ENCODE measurements at places on chromosomes 5 and 9.

DNA sequence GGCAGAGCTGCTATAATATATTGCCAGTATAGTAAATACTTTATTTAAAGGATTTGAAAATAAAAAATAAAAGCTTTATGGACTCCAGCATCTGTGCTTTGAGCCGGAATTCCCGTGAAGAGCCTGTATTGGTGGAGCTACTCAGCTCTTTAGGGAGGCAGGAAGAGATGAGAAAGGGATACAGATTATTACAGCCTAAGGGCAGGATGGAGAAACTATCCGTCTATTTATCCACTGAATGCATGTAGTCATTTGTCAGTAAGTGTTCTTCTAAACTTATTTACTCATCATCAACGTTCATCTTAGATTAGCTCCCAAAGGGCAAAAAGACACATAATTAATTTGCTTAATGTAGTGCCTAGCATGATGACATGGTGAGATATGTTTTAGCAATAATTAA, 48.4 kb downstream of the SLC1A1 start:
- no peaks in the 10 kb centered on the region for H3K36me3 ChIP-seq
- peaks cover 4% of the 10 kb centered on the region for H3K4me1 ChIP-seq
- DNase-seq, result no peak
- H3K27ac ChIP-seq, result no peak overlapping the region

- no peaks in the 10 kb centered on the region for H3K36me3 ChIP-seq
- no peak overlapping the region for H3K4me3 ChIP-seq
- H3K4me1 ChIP-seq, result peaks cover 20% of the 10 kb centered on the region
- peaks cover 51% of the 10 kb centered on the region for H3K27me3 ChIP-seq
- no peak overlapping the region for H3K27ac ChIP-seq
- DNase-seq, result no peak
Measured at GRCh38 chr9:88837731-88838130, 153.5 kb upstream of the S1PR3 start.

DNA sequence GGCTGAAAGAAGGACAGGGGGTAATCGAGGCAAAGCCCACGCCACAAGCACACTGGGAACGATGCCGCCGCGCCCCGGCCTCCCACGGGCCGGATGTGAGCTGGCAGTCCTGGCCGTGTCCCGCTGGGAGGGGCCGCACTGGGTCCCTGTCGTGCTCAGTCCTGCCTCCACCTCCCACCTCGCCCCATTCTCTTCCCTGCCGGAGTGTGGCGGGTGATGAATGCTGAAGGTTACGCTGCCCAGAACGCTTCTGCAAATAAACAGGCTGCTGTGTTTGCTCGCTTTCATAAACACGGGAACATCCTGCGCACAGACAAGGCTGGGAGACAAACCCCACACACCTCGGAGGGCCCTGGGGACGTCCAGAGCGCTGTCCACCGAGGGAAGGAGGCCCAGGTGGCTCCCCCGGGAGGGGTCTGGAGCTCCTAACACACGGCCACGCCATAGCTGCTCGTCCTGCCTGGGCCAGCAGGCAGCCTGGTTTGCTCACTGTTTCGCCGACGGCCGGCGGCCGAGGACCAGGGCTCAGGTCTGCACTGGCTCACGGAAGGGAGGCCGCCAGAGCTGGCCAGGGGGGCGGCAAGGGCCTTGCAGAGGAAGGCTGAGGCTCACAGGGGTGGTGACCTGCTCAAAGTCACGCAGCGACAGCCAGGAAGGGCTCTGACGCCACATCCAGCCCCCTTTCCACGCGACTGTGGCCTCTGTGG, 2.3 kb downstream of the DNLZ start:
- H3K4me3 ChIP-seq, result no peak overlapping the region
- no peak overlapping the region for H3K27ac ChIP-seq
- H3K36me3 ChIP-seq, result no peaks in the 10 kb centered on the region
- H3K4me1 ChIP-seq, result peaks cover 9% of the 10 kb centered on the region
- H3K27me3 ChIP-seq, result no peaks in the 10 kb centered on the region

DNA sequence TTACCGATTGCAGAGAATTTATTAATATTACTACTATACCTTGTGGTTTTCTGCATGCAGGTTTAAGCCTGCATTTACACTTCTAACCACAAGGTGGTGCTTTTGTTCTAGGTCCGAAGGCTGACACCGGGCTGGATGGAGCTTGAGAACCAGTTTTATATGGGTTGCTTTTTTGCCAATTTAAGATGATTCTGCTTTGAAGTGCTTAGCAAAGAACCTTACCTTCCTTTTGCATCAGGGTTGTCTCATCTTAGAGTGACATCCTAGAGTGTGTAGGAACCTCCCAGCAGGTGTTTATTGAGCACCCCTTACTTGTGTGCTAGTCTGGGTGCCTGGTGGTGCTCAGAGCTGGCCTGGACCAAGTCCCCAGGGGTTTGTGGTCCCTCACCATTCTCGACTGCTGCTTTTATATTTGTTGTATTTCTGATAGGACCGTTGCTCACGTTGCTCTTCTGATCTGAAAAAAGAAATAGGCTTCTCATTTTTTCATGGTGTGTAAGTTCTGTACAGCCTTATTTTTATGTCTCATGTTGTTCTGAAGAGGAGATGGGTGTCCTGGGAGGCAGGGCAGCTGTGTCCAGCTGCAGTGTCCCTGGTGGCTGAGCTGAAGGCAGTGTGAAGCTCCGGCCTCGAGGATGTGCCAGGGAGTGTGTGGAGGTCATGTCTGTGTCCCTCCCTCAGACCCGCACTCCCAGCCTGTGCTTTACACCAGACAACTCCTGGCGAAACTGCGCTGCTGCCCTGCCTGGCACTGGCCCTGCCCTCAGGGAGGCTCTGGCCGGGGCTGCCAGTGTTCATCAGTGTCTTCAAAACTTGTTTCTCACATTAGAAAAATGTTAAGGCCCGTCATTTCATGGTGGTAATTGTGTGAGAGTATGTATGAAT, 54.3 kb downstream of the EHMT1 start:
- DNase-seq, result peak; percentile 46
- H3K36me3 ChIP-seq, result peaks cover 8% of the 10 kb centered on the region
- no peak overlapping the region for H3K4me3 ChIP-seq
- no peaks in the 10 kb centered on the region for H3K27me3 ChIP-seq
- H3K27ac ChIP-seq, result peak overlapping the region; percentile 28

DNA sequence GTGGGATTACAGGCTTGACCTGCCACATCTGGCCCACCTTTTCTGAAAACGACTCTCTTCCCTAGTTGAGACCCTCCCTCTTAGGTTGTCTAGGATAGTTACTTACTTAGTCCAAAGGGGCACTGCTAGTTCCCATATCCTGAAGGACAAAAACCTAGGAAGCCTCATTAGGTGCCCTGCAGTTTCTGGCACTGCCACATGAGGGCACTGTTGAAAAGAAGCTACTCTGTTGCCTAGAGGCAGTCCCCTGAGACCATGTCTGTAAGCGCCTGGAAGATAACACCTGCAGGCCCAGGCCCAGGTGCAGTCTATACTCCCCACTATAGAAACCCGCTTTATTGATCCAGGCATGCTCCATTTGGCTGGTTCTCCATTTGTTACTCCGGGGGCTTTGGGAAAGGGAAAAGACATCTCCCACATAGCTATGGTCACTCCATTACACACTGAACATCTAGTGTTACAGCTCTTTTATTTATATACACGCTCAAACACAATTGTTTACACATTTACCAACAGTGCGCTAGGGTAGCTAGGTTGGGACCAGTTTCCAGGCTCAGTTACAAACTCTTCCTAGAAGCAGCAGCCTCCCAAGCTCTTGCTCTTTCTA, 73.4 kb upstream of the PPARGC1B start:
- no peaks in the 10 kb centered on the region for H3K4me1 ChIP-seq
- H3K27ac ChIP-seq, result no peak overlapping the region
- H3K4me3 ChIP-seq, result peak overlapping the region; percentile 16
- H3K27me3 ChIP-seq, result peaks cover 6% of the 10 kb centered on the region

- no peak overlapping the region for H3K27ac ChIP-seq
- peak; percentile 28 for DNase-seq
Measured at GRCh38 chr5:38994324-38994927, 79.8 kb downstream of the RICTOR start.

DNA sequence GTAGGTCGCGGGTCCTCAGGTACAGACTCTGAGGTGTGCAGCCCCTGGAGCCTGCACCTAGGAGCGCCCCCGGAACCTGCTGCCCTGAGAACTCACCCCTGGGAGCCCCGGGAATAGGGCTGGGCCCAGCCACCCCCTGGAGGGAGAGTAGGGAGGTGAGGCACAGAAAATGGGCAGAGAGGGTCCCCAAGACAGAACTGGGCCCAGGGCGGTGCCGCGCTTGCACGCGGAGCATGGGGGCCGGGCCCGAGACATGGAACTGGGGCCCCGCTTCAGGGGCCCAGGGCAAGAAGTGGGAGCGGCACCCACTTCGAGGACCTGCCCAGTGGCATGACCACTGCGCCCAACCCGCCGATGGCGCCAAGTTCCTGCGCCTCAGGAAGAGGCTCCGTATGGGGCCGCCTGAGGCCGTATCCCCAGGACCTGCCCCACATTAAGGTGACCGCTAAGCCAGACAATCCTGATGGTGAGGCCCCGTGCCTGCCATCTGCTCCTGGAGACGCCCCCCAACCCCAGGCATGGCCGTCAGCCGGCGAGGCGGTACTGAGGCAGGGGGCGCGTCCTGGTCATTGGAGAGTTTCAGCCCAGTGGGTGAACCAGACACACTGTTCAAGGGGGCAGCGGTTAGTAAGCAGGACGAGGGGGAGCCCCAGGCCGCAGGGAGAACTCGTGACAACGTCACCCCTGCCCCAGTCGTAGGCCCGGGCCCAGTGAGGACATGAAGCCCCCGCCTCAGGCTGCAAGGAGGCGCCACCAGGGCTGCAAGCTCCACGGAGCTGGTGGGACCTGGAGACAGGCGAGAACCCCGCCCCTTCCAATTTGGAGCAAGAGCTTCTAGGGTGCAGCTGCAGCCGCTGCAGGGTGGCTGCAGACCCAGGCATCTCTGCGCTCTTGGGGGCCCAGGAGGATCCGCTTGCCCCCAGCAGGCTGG, 89.5 kb upstream of the PUM3 start:
- H3K4me1 ChIP-seq, result no peaks in the 10 kb centered on the region
- no peak for DNase-seq
- H3K36me3 ChIP-seq, result no peaks in the 10 kb centered on the region
- no peak overlapping the region for H3K4me3 ChIP-seq
- no peaks in the 10 kb centered on the region for H3K27me3 ChIP-seq
- no peak overlapping the region for H3K27ac ChIP-seq

All from activated CD4-positive, alpha-beta memory T cell treated with anti-CD3 and anti-CD28 coated beads for 36 hours (primary cell).